8988T (cell line): ENCODE measurements at places on chromosomes 13 and 19.

DNA sequence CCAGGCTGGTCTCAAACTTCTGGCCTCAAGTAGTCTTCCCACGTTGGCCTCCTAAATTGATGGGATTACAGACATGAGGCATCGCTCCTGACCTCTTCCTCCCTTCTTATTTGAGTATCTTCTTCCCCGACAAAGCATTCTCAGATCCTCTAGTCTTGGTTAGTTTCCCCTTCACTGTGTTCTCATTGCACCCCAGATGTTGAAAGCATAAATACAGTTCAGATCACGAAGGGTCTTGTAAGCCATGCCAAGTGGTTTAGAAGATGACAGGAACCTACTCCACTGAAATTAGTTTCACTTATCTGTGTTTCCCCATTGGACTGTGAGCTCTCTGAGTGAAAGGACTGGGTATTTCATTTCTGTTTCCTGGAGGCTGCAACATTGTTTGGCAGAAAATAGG lies 100.7 kb downstream of the DGKH start:
- DNase-seq, result no peak

DNA sequence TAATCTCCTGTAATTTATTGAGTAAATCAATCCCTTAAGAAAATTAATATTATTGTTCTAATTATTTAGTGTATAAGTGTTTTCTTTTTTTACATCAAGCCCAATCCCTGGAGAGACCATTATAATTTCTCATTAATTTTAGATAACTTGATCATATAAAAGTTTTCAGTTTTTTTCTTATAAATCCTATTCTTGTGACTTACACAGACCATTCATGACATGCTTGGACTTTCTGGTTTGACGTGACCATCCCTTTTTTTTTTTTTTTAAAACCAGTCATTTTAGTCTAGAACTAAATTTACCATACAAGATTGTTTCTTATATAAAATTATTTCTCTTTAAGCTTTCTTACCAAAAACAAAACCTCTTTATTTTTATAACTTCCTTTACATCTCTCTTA lies 5.4 kb upstream of the MTRF1 start:
- no peak for DNase-seq

- no peak for DNase-seq
Observed at GRCh38 chr19:32268381-32268780, 77.0 kb upstream of the ZNF507 start.

GRCh38 chr19:50242581-50242980 lies 39.2 kb downstream of the MYH14 start:
- no peak for DNase-seq

DNA sequence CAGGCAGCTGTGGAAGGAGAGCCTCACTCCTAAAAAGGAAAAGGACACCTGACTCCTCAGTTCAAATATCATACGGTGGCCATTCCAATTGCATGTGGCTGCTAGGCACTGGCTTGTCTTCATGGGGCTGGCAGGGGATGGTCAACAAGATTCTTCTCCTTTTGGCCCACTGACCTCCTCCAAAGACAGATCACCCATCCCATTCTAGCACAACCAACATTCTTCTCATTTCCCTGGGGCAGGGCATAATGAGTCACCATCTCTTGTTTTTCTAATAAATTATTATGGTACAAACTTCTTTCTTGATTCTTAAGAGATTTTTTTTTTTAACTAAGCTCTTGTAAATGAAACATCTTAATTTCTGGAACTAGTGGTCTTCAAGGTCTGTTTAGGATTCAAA lies 136.7 kb upstream of the NBEA start:
- no peak for DNase-seq

GRCh38 chr13:19362946-19363510 lies 181.4 kb upstream of the TUBA3C start:
- no peak for DNase-seq
